ENCODE measurements at places on chromosomes 4 and X.

DNA sequence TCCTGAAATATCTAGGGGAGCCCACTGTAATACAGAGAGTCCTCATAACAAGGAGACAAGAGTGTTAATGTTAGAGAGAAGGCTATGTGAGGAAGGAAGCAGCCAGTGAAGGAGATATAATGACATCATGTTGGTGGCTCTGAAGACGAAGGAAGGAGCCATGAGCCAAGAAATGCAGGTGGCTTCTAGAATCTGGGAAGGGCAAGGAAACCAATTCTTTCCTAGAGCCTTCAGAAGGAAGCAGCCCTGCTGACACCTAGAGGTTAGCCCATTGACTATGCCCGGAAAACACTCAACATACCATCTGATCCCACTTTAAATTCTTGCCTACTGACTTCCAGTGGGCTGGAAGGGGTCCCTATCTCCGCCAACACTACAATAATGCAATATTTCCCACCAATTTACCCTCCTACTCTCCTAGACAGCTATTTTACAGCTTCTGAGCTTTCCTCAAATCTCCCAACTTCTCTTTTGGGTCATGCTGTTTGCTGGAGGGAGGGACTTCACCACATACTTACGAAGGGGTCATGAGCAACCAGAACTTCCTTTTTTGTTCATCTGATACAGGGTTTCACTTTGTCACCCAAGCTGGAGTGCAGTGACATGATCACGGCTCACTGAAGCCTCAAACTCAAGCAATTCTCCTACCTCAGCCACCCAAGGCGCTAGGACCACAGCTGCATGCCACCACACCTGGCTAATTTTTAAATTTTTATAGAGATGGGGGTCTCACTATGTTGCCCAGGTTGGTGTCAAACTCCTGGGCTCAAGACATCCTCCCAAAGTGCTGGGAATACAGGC is 25.2 kb upstream of the G3BP2 start:
- DNase-seq = no peak

GRCh38 chr4:144667500-144667899 is 21.5 kb downstream of the HHIP start:
- DNase-seq = no peak

GRCh38 chrX:129786210-129786651 is 6.5 kb downstream of the SASH3 start:
- DNase-seq = no peak

DNA sequence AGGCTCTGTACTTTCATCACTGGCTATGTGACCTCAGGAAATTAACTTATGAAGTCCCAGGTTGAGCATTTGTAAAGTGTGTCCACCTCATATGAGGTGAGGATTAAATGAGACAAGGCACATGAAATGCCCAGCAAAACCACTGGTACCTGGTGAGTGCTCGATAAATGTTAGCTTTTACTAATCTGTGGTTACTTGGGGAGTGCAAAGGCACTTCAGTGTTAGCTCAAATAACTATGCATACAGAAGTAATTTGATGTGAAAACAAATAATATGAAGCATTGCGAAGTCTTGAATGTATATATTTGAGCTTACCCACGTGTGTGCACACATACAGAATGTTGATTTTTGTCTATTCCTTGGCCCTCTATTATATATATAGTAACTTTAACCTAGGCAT is 186.3 kb upstream of the TLL1 start:
- DNase-seq = no peak

GRCh38 chr4:8090744-8091301 is 67.8 kb downstream of the ABLIM2 start:
- DNase-seq = no peak

DNA sequence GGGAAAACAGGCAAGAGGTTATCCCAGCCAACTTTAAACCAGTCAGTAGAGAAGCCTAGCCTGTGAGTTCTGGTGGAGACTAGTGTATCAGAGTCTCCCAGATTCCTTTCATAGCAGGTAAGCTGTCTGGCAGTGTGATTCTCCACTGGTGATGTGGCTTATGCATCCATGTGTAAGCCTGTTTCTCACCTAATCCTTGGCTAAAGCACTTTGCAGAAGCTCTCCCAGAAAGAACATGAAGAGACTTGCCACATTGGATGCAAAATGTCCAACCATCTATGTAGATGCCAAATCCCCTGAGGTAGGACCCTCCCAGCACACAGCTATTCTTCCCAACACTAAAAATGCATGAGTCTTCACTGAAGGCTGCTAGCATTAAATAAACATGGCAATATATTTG is 111.7 kb downstream of the CHRNA9 start:
- DNase-seq = no peak

DNA sequence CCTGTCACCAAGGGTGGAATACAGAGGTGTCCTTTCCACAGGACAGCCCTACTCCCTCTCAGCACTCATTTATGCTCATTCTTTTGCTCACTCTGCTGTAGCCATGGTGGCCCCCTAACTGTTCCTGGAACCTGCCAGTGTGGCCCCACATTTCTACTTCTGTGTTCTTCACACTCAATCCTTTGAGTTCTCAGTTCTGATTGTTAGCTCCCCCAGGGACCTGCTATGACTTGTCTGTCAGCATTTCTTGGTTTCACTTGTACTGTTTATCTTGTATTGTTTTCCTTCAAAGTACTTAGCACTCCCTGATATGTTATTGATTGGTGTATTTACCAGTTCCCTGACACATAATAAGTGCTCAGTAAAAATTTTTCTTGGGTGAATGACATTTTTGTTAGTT is 14.9 kb downstream of the VBP1 start:
- DNase-seq = no peak

- DNase-seq = no peak
Measured at GRCh38 chr4:71570492-71570891, 213.4 kb downstream of the GC start.

DNA sequence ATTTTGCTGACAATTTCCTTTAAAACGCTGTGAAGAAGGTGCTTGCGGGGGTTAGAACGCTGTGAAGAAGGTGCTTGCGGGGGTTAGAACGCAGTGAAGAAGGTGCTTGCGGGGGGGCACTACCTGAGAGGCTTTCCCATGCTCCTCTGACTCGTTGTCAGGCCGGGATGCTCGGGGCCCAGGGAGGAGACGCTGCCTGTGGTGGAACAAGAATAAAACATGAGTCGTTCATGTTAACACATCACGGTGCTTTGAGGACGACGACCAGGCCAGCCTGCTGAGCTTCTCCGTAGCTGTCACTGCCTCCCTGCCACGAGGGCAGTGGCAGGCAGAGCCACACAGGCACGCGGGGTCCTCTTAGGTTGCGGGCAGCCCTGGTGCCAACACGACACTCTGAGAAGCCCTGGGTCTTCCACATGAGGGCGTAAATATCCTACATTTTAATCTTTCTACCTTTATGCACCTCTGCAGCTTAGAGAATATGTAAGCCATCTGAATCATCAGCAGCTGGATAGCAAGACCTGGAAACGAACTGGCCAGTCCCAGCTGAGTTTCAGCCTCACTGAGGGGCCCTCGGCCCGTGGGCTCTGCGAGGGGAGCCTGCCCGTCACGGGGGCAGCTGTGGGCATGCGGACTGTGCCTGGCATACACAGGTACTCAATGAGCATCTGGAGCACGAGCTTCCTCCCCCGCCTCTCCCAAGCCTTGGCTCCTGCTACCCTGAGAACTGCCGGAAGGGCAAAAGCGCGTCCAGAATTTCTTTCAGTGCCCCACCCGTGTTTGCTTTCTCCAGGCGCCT is 47.0 kb downstream of the FGFRL1 start:
- no peak for DNase-seq

- DNase-seq = no peak
Measured at GRCh38 chrX:20347481-20347880, 80.8 kb upstream of the RPS6KA3 start.

GRCh38 chr4:2267320-2267811 is 5.5 kb upstream of the MXD4 start:
- no peak for DNase-seq

DNA sequence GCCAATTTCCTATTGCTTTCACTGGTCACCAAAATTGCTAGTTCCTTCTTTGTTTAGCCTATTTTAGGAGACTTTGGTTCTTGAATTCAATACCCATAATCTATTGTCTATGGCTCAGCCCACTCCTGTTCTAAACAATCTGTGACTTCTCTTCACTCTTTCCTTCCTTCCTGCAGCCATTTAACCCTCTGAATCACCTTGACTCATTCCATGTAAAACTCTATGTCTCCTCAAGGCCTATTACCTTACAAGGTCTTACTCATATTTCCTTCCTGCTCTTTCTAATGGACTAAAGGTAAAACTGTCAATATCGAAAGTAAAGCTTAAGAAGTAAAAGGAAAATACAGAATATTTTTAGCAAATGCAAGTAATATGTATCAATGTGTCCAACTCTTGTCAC is 301.6 kb downstream of the ARHGAP24 start:
- no peak for DNase-seq

DNA sequence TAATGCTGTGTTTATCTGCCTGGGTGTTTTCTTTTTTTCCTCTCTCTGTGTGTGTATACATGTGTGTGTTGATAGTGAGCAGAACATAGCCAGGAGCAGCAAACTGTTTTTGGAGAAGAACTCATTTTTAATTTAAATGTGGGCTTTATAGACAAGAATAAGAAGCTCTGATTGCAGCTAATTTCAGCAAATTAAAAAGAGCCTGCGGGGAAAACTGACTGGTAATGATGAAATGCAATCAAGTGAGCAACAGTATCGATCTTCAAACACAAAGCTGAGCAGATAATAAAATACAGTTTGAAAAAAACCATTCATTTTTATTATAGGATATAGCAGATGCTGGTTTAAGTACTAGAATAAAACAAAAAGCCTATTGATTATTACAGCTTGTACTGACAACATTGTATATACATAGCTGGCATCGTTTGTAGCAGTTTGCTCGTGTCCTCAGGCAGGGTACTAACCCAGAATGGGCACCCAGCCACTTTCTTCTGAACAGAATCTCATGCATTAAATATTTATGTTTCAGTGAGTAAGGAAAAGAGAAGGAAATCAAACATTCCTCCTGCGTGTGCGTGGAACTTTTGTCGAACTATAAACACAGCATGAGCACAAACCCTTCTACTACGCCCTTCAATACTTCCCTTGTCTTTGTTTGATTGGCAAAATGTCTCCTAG is 73.5 kb upstream of the ZFP42 start:
- DNase-seq = no peak

DNA sequence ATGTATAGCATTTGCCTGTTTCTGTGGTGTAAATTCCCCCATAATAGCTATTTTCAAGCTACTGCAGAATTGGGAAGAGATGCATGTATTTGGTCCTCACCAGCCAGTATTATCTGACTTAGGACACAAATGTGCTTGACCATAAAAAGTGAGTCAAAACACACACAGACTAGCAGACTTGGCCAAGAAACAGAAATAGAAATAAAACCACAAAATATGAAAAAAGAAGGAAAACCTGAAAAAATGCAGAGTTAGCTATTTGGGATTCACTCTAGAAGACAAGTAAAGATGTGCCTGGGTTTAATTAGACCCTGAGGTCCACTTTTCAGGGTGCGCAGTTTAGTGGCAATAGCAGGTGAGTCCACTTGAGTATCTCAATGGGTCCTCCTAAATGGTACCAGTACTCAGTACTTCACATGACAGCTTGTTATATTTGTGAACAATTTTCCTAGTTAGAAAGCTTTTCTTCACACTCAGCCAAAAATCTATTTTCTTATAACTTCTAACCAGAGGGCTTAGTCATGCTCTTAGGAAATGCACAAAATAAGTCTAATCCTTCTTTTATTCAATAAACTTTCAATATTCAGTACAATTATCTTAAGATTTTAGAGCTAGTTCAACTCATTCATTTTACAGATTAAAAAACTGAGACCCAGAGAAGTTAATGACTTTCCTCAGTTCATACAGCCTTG is 108.7 kb upstream of the JADE1 start:
- DNase-seq = no peak

GRCh38 chr4:55866973-55867574 is 13.6 kb downstream of the EXOC1 start:
- peak; percentile 35 for DNase-seq

DNA sequence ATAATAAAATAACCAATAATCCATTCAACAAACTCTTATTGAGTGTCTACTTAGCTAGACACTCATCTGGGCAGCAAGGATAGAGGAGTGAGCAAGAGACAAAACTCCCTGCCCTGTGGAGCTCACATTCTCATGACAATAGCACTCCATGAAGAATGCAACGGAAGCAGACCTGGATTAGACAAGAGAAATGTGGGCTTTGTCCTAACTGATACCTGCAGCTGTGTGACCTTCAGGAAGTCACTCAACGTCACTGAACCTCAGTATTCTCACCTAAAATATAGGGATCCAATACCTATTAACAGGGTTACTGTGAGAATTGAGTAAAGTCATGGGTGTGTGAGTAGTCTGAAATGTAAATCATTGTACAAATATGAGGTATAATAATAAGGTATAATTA is 61.2 kb downstream of the NDNF start:
- no peak for DNase-seq

GRCh38 chr4:128591482-128591881 is 218.0 kb upstream of the JADE1 start:
- no peak for DNase-seq

DNA sequence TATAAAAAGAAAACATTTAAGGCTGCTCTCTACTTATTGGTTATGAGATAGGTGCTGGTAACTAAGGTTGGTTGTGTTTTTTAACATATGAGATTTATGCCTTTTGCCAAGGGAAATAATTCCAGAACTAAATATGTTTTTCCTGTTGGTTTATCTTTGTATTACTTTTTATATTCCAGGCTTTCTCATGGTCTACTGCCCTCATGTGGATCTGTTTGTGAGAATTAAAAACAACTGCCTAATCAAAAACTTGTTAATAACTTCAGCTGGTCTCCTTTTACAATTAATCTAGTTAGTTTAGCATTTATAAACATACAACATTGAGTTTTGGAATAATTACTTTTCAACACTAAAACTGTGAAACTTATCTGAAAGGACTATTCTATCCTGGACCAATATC is 1208.3 kb downstream of the ADGRL3 start:
- DNase-seq = no peak

DNA sequence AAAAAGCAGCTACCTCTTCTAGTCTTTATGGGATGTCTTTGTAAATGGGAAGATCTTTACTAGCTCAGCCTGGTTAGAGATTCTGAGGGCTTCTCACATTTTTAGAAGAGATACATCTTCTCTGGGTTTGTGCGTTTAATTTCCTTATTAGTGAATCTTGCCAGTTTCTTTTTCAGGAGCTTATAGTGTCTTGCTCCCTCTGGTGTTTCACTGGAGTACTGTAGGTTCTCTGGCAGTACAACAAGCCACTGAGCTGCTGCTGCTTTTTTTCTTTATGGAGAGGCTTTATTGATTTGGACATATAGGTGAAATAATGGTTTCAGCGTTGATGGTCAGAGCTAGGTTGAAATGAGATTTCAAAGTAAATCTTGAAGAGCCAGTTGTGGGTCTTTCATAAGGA is 82.9 kb downstream of the LAS1L start:
- no peak for DNase-seq

DNA sequence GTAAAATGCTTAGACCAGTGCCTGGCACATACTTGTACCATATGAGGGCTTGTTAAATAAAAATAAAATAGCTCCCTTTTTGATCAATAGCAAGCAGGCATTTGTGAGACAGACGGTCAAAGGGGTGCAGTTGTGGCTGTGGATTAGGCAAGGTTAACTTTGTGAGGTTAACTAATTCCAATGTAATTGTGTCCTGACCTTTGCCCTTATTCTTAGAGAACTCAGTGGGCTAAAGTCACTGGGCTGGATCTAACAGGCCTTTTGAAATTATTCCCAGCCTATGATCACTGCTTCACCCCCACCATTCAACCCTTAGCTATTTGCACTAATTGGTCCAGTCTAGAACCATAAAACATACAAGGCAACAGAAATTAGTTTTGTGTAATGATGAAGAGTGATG is 166.4 kb downstream of the MID1 start:
- no peak for DNase-seq

All from retina (tissue), 1 donor.